Esophagus squamous epithelium (tissue), 5 donors: ENCODE measurements at places on chromosomes 1 and 21.

GRCh38 chr1:221644145-221644448 is 97.8 kb downstream of the DUSP10 start:
- DNase-seq, result no peak

DNA sequence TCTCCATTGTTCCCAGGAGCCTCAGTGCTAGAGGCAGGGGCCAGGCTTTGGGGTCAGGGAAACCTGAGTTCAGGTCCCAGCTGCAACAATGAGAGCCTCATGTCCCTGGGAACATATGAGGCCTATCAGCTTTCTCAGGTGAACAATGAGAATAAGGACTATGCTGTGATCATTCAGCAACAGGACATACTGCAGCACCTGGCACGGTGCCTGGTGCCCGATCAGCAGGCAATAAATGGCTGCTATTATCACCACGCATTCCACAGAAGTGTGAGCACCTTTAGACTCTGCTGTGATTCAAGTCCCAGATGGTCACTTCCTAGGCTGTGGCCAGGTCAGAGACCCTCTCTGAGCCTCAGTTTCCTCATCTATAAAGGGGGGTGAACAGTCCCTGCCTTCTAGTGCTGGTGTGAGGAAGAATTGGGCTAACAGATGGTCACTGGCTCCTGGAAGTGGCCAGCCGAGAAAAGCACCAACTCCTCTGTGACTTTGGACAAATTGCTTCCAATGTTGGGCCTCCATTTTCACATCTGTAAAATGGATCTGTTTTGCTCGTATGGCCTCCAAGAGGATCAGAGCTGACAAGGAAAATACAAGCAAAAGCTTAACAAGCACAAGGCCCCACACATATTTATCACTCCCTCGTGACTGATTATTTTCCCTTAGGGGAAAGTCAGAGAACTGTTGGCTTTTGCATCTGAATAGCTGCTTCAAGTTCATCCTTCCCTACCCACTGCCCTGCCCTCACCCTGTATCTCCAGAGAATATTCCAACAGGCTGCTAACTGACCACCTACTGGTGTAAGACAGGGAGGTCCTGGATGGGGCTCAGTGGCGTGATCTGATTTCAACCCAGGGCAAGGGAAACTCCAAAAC is 1.1 kb downstream of the SLC5A9 start:
- no peak for DNase-seq

DNA sequence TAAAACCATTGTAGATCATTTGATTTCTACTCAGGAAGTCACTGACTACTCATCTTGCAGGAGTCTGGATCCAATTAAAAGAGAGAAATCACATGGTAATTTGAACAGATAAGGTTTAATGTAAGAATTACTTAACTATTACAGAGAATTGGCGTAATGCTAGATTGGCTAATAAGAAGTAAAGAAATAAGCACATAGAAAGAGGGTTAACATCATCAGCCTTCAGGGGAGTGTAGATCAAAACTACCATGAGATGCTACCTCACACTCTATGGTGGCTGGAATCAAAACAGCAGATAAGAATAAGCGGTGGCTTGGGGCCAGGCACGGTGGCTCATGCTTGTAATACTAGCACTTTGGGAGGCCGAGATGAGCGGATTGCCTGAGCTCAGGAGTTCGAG is 11.7 kb downstream of the ST3GAL3 start:
- DNase-seq, result no peak

- no peak for DNase-seq
Measured at GRCh38 chr1:67429011-67429527, 1.1 kb downstream of the SERBP1 start.

- no peak for DNase-seq
Measured at GRCh38 chr1:29171089-29171488, 10.6 kb downstream of the SRSF4 start.

DNA sequence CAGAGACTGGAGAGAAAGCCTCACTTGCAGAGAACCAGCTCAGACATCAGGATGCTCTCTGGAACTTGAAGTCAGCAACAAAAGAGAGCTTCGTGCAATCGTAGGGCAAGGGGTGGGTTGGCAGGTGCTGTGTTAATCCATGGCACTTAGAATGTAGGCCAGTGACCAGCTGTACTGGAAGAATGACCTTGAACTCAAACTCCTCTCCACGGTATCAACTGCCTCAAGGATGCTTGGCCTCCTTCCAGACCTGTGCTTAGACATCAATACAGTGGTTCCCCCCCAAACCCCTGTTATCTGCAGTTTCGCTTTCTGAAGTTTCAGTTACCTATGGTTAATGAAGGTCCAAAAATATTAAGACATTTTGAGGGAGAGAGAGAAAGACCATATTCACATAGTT is 6.5 kb downstream of the KANK4 start:
- no peak for DNase-seq

DNA sequence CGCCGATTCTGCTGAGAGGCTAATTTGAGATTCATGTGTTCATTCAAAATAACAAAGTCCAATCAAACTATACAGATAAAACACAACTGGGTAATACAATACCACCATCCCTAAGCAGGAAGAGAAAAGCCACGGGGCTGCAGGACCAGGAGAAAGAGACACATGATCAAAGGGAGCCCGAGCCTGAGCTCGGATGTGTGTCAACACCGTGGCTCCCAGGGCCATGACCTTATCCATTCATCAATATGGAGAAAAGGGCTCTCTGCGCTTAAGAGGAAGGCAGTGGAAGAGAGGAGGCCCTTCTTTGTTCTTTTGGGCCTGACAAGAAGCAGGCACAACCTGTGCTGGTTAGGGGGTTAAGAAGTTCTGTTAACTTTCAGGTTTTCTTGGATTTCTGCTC is 56.7 kb downstream of the HUNK start:
- no peak for DNase-seq

GRCh38 chr1:18635070-18635577 is 4.5 kb downstream of the PAX7 start:
- no peak for DNase-seq

GRCh38 chr1:21372383-21372782 is 67.6 kb upstream of the NBPF3 start:
- no peak for DNase-seq

- no peak for DNase-seq
Measured at GRCh38 chr1:240193679-240194078, 102.0 kb downstream of the FMN2 start.

DNA sequence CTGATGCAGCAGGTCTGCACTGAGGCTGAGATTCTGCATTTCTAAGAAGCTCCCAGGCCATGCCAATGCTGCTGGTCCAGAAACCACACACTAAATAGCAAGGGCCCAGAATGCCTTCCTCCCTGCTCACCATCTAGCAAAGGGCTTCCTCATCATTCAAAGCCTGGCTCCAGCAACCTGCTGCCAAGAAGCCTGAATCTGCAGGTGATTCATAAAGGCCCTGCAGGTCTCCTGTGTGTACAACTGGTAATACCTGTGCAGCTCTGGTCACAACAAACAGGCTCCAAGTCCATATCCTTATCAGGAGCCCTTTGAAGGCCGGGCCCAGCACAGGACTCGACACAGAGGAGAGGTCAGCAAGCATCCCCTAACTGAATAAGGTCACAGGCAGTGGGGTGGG is 26.7 kb downstream of the GLIS1 start:
- DNase-seq, result no peak

GRCh38 chr1:92315766-92316599 is 17.1 kb downstream of the RPAP2 start:
- DNase-seq, result no peak

DNA sequence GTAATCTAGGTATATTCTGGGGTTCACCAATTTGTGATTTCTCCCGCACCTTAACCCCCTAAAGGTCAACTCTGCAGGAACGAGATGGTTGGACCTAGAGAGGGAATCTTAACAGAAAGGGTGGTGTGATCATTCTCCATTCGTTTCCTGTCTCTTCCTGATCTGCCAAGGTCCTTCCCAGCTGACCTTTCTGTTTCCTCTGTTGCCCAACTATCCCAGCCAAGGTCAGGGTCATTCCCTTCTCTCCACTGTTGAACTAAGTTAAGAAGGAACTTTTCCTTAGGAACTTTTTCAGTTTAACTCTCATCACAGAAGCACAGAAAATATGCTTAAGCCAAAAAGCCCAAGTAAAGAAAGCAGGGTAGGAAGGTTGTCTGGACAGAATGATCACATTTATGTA is 49.3 kb downstream of the KAZN start:
- no peak for DNase-seq

- DNase-seq, result no peak
Measured at GRCh38 chr1:173863224-173864161, 4.3 kb downstream of the GAS5 start.

- no peak for DNase-seq
Measured at GRCh38 chr21:32186804-32187203, 92.0 kb downstream of the MIS18A start.

- DNase-seq, result no peak
Measured at GRCh38 chr1:53084589-53084971, 22.6 kb downstream of the PODN start.

DNA sequence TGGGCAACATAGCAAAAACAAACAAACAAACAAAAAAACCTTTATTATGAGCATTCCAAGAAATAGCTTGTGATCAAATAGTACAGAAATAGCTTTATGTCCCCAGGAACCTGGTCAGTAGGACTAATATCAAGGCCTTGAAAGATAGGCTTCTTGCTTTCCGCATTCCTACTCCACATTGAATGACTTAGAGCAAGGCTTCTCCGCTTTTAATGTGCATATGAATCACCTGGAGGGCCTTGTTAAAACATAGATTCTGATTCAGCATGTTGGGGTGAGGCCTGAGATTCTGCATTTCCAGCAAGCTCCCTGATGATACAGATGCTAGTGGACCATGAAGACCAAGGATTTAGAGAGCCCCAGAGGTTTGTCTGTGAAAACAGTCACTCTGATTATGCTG is 17.4 kb downstream of the PLEKHA6 start:
- DNase-seq, result no peak

DNA sequence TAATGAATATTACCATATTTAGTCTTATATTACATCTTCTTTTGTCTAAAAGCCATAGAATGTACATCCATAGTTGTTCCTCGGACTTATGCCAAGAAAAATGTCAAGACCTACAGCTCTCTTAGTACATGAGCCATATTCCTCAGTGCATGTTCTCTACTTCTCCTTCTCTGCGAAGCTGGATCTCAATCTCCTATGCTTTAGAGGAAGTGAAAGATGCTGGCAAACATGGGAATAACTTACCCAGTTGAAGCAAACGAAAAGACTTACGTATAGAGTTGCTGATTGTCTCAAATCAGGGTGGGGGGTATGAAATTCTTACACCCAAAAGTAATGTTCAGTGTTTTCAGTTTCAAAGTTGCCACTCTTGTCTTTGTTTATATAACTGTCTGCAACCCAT is 32.7 kb downstream of the OR13G1 start:
- no peak for DNase-seq

GRCh38 chr1:1306070-1306660 is 1.6 kb downstream of the ACAP3 start:
- no peak for DNase-seq

DNA sequence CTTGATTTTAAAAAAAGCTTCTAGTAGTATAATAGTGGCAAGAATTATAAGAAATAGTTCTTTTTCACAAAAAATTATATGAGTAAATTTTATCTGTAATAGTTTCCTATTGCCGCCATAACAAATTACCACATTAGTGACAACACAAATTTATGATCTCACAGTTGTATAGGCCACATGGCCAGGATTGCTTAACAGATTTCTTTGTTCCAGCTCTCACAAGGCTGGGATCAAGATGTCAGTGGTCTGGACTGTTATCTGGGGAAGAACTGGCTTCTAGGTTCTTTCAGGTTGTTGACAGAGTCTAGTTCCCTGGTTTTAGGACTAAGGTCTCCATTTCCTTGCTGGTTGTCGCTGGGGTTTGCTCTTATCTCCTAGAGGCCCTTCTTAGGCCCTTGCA is 236.4 kb downstream of the USP25 start:
- DNase-seq, result no peak

DNA sequence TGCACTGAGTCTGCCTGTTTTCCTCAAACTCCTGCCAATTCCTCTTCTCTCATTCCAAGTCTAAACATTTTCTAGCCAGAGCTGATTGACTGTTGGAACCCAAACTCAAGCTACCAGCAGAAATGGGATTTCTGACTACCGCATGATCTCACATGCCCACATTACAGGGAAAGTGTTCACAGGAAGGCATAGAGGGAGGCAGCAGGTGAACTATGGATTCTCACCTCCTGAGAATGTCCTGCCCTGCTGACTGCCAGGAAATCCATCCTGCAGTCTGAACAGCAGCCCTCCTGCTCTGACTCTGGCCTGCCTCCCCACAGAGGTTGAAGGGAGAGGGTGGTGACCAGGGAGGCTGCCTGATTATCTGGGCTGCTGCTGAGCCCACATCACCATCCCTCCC is 22.5 kb downstream of the IQGAP3 start:
- DNase-seq, result no peak

DNA sequence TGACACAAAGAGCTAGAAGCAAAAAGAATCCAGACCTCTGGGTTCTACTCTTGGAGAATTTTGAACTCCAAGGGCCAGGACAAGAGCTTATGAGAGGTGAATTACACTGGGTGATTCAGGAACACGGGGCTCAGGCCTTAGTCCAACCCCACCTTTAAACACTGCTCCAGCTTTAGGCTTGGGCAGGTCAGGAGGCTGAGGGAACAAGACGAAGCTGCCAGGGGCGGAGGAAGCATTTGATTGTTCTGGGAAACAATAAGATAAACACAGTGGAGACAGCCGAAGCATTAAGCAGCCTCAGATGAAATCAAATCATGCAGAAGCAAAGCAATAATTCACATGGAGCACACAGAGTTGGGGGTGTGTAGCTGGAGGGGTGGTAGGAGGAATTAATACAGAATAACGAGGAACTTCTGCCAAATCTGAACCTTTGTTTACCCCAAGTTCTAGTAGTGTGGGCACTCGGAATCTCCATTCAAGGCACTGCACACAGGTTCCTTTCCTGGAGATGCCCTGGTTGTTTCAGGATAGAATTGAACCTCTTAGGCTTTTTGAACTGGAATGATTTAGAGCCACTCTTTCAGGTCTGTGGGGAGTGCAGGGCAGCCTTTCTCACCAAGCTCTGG is 93.2 kb downstream of the PLXNA2 start:
- DNase-seq, result no peak

DNA sequence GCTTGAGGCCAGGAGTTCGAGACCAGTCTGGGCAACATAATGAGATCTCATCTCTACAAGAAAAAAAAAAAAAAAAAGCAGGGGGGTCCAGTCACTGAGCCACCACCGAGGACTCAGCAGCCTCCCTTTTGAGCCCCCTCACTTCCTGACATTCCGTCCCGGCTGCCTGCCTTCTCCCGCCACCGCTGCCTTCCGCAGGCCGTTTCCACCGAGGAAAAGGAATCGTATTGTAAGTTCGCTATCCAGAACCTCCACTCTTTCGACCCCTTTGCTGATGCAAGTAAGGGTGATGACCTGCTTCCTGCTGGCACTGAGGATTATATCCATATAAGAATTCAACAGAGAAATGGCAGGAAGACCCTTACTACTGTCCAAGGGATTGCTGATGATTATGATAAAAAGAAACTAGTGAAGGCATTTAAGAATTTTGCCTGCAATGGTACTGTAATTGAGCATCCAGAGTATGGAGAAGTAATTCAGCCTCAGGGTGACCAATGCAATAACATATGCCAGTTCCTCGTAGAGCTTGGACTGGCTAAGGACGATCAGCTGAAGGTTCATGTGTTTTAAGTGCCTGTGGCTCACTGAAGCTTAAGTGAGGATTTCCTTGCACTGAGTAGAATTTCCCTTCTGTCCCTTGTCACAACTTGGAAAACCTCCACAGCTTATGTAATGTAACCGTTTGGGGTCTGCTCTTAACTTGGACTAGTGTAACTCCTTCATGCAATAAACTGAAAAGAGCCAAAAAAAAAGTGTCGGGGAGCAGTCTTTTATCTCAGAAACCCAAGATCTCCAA is 55.6 kb downstream of the GLUL start:
- DNase-seq, result no peak

- no peak for DNase-seq
Measured at GRCh38 chr1:23564529-23565122, 5.3 kb upstream of the ID3 start.

GRCh38 chr1:246724731-246725095 is 504 bp downstream of the SCCPDH start:
- no peak for DNase-seq
